ENCODE measurements at places on chromosomes 12 and 14.

- no peak for DNase-seq
These were observed 23.3 kb upstream of the EEA1 start for GRCh38 chr12:92952394-92952793.

DNA sequence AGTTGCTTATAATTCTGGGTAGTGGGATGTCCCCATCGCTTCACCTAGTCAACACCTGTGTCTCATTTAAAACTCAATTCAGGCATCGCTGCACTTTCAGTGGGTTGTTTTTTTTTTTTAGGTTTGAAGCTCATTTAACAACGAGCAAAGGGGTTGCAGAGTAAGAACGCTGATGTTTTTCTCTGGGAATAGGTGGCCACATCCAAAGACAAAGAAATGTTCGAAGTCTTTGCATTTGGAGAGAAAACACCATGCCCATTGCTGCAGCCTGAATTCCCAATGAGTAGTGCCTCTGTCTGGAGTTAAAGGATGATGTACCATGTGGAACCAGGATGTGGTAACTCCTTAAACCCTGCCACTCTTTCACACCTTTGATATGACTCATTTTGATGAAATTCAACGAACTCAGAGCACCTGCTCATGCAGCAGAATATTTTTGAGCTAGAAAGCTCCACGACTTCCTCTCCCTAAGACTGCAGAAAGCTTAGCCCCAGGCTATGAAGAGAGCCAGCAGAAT is 35.1 kb upstream of the BATF start:
- no peak for DNase-seq

DNA sequence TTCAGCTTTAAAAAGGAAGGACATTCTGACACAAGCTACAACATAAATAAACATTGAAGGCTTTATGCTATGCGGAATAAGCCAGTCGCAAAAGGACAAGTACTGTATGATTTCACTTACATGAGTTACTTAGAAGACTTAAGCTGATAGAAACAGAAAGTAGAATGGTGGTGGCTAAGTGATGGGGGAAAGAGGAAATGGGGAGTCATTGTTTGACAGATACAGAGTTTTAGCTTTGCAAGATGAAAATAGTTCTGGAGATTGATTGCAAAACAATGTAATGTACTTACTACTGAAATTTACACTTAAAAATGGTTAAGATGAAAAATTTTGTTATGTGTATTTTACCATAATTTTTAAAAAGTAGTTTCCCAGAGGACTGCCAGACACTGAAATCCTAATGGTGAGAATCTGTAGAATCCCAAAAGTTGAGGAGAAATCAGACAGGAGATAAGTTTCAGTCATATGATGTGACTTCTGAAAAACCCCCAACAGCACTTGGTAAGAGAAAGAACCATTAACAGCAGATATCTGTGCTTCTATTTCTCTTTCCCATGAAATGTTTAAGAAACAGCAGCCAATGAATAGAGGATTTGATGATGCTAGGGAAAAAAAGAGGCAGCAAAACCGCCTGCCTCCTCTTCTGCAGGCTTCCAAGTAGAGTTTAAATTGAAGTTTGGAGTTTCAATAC is 16.6 kb upstream of the CLEC2A start:
- no peak for DNase-seq

DNA sequence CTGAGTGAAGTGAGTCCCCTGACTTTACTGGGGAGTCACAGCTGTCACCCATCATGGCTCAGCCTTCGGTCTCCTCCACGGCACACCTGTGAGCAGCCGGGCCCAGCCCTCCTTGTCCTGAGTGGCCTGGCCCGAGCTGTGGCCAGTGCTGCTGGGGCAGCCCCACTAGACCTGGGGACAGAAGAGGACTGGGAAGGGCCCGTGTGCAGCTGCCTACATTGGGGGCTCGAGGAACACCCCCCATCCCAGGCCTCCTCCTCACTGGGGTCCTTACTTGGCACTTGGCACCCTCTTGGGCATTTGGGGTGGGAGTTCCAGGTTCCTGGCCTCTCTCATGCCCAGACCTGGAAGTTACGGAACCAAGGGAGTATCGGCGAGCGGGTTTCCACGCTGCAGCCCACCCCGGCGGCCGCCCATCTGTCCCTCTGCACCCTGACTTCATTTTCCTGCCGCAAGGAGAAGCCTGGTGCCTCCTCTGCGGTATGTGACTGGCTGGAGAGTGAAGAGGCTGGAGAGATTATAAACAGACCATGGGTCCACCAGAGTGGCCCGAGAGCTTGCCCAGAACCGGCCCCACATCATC is 179.7 kb downstream of the KIF26A start:
- DNase-seq, result no peak

GRCh38 chr14:83023369-83023768 is 1489.7 kb upstream of the SEL1L start:
- DNase-seq, result no peak

- no peak for DNase-seq
These were observed 227.3 kb upstream of the USP15 start for GRCh38 chr12:62032870-62033269.

All from K562 (cell line).